Mesothelial cell of epicardium (in vitro differentiated cells): ENCODE measurements at places on chromosomes 4 and X.
A peak's percentile ranks its signal among the peaks of the same experiment; 100 is the strongest.

GRCh38 chr4:10180927-10181744, 64.5 kb upstream of the WDR1 start:
- no peak for DNase-seq

DNA sequence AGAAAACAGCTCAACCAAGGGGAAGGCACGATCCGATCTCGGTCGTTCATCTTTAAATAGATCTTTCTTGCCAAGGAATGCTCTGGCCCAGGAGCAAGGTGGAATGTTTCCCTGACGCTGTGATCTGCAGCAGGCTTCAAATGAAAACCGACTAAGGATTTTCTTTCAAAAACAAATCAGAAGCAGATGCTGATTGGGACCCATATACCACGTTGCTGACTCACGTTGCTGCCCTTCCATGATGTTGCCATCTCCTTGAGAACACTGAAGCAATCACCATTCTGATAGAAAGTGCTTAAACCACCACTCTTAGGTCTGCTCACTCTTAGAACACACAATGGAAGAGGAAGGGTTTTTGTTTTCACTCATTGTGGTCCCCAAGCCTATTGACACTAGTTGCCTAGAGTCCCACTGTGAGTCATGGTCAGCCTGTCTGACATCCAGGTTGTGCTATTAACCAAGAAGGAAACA, 26.1 kb downstream of the LAMTOR3 start:
- peak; percentile 42 for DNase-seq

- no peak for DNase-seq
Measured at GRCh38 chr4:52838729-52839586, 23.2 kb upstream of the RASL11B start.

DNA sequence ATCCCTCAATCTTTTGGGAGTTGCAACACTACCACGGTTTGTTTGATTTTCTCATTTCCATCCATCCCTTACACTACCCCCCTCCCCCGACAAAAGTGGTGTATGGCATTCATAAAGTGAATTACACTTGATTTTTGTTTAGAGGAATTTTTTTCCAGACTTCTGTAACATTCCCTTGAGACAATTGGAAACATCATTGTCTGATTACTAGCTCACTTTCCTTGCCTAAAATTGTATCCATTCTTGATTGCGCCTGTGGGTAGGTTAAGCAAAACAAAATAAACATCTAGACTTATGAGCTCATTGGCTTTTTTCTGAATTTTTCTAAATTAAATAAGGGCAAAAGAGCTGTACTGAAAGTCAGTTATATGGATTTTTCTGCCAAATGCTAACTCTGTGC, 3.5 kb downstream of the GPC3 start:
- DNase-seq = no peak
